Activated CD4-positive, alpha-beta T cell treated with anti-CD3 and anti-CD28 coated beads for 36 hours (primary cell): ENCODE measurements at places on chromosomes 4 and X. TPM values are rescaled to one million over a fixed set of nuclear protein-coding genes. Genes with fewer than 3 reads are reported as not detected.

DNA sequence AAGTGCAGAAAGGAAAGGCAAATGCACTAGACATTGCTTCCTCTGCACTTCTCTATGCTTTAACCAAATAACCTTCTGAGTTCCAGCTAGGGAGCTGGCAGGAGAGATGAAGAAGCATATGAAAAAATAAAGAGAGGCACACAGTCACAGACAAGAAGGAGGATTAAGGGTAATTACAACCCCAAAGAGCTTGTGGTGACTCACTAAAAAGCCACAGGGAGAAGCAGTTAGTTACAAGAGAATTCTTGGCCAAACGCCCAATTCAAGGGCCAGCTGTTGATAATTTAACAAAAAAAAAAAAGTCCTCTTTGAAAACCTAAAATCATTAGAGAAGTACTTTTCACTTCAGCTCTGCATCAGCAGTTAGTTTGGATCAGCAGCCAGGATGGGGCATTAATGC lies 478.0 kb downstream of the KCNIP4 start:
- no peaks in the 10 kb centered on the region for H3K4me1 ChIP-seq
- H3K4me3 ChIP-seq: no peak overlapping the region
- no peaks in the 10 kb centered on the region for H3K36me3 ChIP-seq
- H3K27me3 ChIP-seq: no peaks in the 10 kb centered on the region
- H3K27ac ChIP-seq: no peak overlapping the region

GRCh38 chr4:65546882-65547416 lies 123.3 kb downstream of the EPHA5 start:
- H3K36me3 ChIP-seq: no peaks in the 10 kb centered on the region
- DNase-seq: no peak
- H3K27me3 ChIP-seq: no peaks in the 10 kb centered on the region
- no peak overlapping the region for H3K4me3 ChIP-seq
- H3K27ac ChIP-seq: no peak overlapping the region
- no peaks in the 10 kb centered on the region for H3K4me1 ChIP-seq

- H3K27me3 ChIP-seq: no peaks in the 10 kb centered on the region
- no peak for DNase-seq
- H3K4me1 ChIP-seq: no peaks in the 10 kb centered on the region
- H3K36me3 ChIP-seq: no peaks in the 10 kb centered on the region
- no peak overlapping the region for H3K4me3 ChIP-seq
- no peak overlapping the region for H3K27ac ChIP-seq
Observed at GRCh38 chrX:115040417-115040816, 23.0 kb upstream of the IL13RA2 start.

- H3K27me3 ChIP-seq: peaks cover 2% of the 10 kb centered on the region
- no peak overlapping the region for H3K27ac ChIP-seq
- DNase-seq: no peak
- H3K36me3 ChIP-seq: no peaks in the 10 kb centered on the region
- H3K4me1 ChIP-seq: peaks cover 2% of the 10 kb centered on the region
Observed at GRCh38 chr4:100889898-100890297, 372.1 kb upstream of the EMCN start.

DNA sequence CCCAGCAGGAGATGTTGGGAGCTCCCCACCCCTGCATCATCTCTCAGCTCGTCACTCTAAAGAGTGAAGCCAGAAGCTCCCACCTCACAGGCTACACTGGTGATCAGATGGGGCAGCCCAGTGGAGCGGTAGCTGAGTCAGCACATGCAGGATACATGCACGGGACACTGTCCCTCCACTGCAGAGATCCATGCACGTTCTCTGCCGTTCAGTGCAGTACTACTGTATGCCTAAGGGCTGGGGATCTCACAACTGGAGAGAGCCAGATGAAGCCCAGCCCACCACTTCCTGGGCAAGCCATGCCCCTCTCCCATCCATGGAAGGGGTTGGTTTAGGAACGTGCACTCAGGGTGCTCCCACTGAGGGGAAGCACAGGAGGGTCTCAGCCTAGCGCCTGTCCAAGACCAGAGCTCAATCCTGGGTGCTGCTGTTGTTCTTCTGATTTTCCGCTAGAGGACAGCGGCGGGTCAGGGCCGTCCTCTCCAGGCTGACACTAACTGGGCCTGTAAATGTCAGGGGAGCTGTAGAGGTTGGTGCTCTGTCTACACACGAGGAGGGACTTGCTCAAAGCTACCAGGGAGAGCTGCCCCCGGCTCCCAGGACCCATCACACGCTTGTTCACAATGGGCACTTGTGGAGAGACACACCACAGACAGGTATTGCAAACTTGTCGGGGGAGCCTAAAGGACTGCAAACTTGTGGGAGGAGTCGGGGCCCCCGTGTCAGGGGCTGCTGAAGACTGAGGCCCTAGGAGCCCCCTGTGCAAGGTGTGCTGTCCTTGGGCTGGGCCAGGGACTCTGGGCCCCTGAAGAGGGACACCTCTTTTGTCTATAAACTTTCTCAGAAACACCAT lies 18.2 kb upstream of the ABLIM2 start:
- no peaks in the 10 kb centered on the region for H3K36me3 ChIP-seq
- peaks cover 3% of the 10 kb centered on the region for H3K4me1 ChIP-seq
- H3K27ac ChIP-seq: no peak overlapping the region
- H3K4me3 ChIP-seq: no peak overlapping the region

- no peak overlapping the region for H3K4me3 ChIP-seq
- H3K27me3 ChIP-seq: no peaks in the 10 kb centered on the region
- no peak overlapping the region for H3K27ac ChIP-seq
- DNase-seq: no peak
- H3K4me1 ChIP-seq: peaks cover 8% of the 10 kb centered on the region
Observed at GRCh38 chr4:95066050-95066449, 308.3 kb downstream of the BMPR1B start.

- H3K4me1 ChIP-seq: no peaks in the 10 kb centered on the region
- no peak overlapping the region for H3K27ac ChIP-seq
- no peaks in the 10 kb centered on the region for H3K36me3 ChIP-seq
Observed at GRCh38 chr4:1452431-1453051, 46.3 kb upstream of the NKX1-1 start.

DNA sequence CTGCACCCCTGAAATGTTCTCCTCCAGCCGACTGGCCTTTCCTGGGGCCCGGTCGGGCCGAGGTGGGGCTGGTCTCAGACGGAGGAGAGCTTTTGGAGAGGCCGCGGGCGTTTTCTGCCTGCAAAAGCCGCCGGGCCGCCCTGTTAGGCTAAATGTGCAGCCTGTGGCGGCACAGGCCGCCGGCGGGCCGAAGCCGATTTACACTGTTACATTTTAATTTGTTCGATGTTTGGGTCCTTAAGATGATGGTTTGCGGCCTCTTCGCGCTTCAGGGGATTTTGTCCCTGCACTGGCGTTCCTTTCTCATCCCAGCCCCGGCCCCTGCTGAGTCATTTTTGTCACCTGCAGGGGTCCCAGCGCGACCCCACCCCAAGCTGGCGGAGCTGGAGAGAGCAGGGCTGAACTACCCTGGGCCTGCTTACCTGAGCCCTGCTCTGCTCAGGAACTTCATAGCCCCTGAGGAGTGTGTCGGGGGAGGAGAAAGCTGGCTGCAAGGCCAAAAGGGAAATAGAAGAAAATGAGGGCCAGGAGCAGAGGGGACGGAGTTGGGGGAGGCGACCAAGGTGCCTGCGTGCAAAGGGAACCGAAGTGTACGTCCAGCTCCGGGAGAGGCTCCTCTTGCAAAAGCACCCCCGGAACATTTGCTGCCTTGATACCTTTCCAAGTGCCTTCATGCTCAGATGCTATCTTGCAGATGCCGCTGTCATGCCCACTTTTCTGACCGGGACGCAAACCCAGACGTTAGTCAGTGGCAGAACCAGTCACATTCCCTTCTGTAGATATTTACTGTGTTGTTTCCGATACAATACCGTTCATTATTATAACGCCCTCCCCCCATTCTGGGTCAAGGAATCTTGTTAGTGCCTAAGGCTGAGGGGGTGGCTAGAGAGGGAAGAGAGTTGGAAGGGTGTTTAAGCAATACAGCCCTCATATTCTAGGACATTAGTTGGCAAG lies 977 bp upstream of the RBBP7 start:
- H3K27me3 ChIP-seq: peaks cover 3% of the 10 kb centered on the region
- DNase-seq: peak; percentile 37
- peak overlapping the region; percentile 83 for H3K27ac ChIP-seq
- H3K4me3 ChIP-seq: peak overlapping the region; percentile 93
- H3K36me3 ChIP-seq: peaks cover 23% of the 10 kb centered on the region

DNA sequence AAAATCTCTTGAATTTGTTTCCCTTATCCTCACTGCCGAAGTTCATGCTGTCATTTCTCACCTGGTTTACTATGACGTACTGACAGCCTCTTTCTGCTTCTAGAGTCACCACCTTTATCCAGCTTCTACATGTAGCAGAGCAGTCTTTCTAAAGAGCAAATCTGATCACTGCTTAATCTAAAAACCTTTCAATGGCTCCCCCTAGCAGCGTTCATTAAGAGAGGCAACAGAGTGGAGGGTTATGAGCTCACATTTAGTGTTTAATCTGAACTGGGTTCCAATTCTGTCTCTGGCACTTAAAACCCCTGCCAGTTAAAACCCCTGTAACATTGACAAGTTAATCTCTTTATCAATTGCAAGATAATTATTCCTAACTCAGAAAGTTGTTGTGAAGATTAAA lies 4.4 kb downstream of the RBPJ start:
- DNase-seq: no peak
- no peaks in the 10 kb centered on the region for H3K27me3 ChIP-seq
- peaks cover 12% of the 10 kb centered on the region for H3K36me3 ChIP-seq
- peak overlapping the region; percentile 67 for H3K27ac ChIP-seq
- peaks cover 47% of the 10 kb centered on the region for H3K4me1 ChIP-seq

GRCh38 chrX:53088136-53088974 lies 5.6 kb upstream of the KANTR start:
- peaks cover 61% of the 10 kb centered on the region for H3K4me1 ChIP-seq
- H3K36me3 ChIP-seq: peaks cover 39% of the 10 kb centered on the region

DNA sequence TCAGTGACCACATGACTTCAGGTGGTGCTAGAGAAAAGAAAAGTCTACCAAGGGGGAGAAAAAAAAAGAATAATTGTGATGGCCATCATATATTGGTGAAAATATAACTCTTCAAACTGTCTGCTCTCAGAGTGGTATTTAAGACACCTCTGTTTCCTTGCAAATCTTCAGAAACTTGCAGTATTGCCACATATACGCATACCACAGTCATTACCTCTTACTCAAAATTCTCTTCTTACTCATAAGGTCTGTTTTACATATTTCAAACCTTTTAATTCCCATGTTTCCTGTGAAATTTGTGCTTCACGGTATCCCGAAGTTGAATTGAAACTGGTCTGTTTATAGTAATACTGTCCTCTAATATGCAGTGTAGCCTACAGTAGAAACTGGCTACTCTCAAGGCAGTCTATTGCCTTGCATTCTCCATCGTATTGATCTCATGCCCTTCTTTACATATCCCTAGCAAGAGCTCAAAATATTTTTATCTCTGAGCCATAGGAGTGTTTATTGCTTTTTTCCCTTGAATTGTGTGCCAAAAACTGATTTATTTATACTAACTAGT lies 34.7 kb upstream of the LHFPL1 start:
- H3K4me3 ChIP-seq: no peak overlapping the region
- H3K27me3 ChIP-seq: peaks cover 14% of the 10 kb centered on the region
- no peak for DNase-seq
- H3K36me3 ChIP-seq: no peaks in the 10 kb centered on the region

- no peaks in the 10 kb centered on the region for H3K4me1 ChIP-seq
- H3K27ac ChIP-seq: no peak overlapping the region
- DNase-seq: no peak
- no peak overlapping the region for H3K4me3 ChIP-seq
- H3K36me3 ChIP-seq: no peaks in the 10 kb centered on the region
Observed at GRCh38 chr4:177266506-177266905, 43.2 kb upstream of the NEIL3 start.

DNA sequence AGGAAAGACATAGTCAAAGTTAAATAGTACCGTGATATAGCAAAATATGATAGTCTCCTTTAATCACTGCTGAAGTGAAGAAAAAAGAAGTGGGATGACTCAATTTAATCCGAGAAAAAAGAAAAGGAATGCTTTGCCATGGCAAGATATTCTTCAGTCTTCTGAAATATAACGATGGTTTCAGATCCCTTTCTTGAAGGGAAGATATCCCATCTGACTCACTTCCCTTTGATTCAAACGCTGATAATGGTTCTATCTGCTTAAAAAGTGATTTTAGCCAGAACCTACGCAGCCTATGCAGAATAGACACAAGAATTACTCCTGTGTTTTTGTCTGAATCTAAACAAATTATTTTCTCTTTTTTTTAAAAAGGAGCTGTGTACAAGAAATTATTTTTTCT lies 68.1 kb upstream of the FTHL17 start:
- no peak overlapping the region for H3K27ac ChIP-seq
- no peak overlapping the region for H3K4me3 ChIP-seq
- H3K27me3 ChIP-seq: peaks cover 2% of the 10 kb centered on the region
- no peaks in the 10 kb centered on the region for H3K36me3 ChIP-seq

- no peaks in the 10 kb centered on the region for H3K4me1 ChIP-seq
- peaks cover 4% of the 10 kb centered on the region for H3K27me3 ChIP-seq
- no peak for DNase-seq
- no peak overlapping the region for H3K27ac ChIP-seq
- no peaks in the 10 kb centered on the region for H3K36me3 ChIP-seq
Observed at GRCh38 chr4:120317713-120318112, 251.1 kb upstream of the MAD2L1 start.

DNA sequence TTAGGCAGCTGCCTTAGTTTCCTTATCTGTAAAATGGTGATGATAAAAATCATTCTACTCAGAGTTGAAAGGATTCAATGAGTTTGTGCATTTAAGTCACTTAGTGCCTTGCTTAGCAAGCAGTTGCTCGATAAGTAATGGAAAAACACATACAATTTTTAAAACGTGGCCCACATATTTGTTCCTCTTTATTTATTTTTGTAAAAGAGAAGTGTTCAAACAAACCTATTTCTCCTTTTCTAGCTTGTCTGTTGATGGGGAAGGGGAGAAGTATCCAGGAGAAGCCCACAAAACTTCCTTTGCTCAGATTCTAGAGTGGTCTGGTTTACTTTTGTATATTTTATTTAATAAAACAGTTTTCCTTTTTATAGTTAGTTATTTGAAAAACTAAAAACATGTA lies 3.3 kb upstream of the HPGDS start:
- H3K27me3 ChIP-seq: no peaks in the 10 kb centered on the region
- DNase-seq: no peak
- no peak overlapping the region for H3K4me3 ChIP-seq
- H3K36me3 ChIP-seq: no peaks in the 10 kb centered on the region

GRCh38 chrX:74371425-74372222 lies 49.7 kb upstream of the SLC16A2 start:
- no peak overlapping the region for H3K27ac ChIP-seq
- no peaks in the 10 kb centered on the region for H3K36me3 ChIP-seq
- no peaks in the 10 kb centered on the region for H3K27me3 ChIP-seq
- H3K4me1 ChIP-seq: peaks cover 6% of the 10 kb centered on the region

GRCh38 chr4:154559494-154560418 lies 3.1 kb upstream of the FGB start:
- H3K4me1 ChIP-seq: no peaks in the 10 kb centered on the region
- no peak overlapping the region for H3K27ac ChIP-seq
- peak; percentile 9 for DNase-seq
- peaks cover 7% of the 10 kb centered on the region for H3K27me3 ChIP-seq

Gene FOXR2
- total RNA-seq: not detected

Gene FGA
- total RNA-seq: not detected

Gene CXXC4
- not detected for total RNA-seq

Gene VGLL1
- total RNA-seq: not detected

Gene SLC25A14
- total RNA-seq: 9.6 TPM

Gene OSTC
- 50.5 TPM for total RNA-seq
